ENCODE measurements at places on chromosomes 5 and 9.

GRCh38 chr9:126956917-126957686 lies 42.5 kb downstream of the RALGPS1 start:
- no peak for DNase-seq

DNA sequence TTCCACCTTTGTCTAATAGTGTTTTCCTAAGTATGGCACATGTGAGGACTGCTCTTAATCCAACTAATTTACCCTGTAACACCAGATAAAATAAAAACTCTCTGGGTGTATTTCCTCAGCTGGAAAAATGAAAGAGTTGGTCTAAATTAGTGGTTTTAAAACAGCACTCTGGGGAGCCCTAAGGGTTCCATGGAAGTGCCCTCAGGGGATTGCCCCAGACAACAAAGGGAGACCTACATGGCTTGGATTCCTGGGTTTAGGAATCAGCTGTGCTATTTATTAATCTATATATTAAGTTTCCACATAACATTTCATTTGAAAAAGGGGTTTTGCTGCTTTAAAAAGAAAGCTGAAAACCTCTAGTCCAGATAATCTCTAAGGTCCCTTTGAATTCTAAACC lies 20.2 kb downstream of the ADAMTS6 start:
- no peak for DNase-seq

GRCh38 chr9:3648722-3649246 lies 123.0 kb upstream of the RFX3 start:
- no peak for DNase-seq

GRCh38 chr5:173886150-173886549 lies 2.0 kb upstream of the CPEB4 start:
- no peak for DNase-seq

- DNase-seq = no peak
Observed at GRCh38 chr5:13941468-13941867, 3.0 kb downstream of the DNAH5 start.

GRCh38 chr9:101514071-101514470 lies 19.6 kb upstream of the RNF20 start:
- DNase-seq = no peak

DNA sequence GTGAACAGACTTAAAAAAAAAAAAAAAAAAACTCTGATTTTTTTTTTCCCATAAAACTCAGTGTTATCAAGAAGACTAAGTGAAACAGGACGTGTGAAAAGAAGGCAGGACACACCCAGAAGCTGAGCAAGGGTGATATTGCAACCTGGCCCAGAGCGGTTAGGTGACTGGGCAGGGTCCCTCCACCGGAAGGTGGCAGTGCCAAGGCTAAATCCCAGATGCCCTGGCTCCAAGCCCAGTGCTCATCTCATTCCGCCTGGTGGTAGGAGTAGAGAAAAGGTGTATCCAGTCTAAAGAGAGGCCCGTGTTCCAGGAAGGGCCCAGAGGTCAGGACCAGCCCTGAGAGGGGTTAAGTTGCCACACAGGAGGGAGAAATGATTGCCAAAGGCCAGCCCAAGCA lies 51.5 kb upstream of the SAP30L start:
- no peak for DNase-seq

- no peak for DNase-seq
Observed at GRCh38 chr9:130345009-130345896, 79.7 kb downstream of the HMCN2 start.
